CD4-positive, alpha-beta T cell treated with Interleukin-4 for 4 hours (primary cell): ENCODE measurements at places on chromosomes 6 and 20.
A peak's percentile ranks its signal among the peaks of the same experiment; 100 is the strongest.

- DNase-seq, result no peak
Observed at GRCh38 chr6:51536728-51537127, 550.7 kb downstream of the PKHD1 start.

GRCh38 chr20:2172305-2173175 is 70.9 kb downstream of the STK35 start:
- peak; percentile 63 for DNase-seq

DNA sequence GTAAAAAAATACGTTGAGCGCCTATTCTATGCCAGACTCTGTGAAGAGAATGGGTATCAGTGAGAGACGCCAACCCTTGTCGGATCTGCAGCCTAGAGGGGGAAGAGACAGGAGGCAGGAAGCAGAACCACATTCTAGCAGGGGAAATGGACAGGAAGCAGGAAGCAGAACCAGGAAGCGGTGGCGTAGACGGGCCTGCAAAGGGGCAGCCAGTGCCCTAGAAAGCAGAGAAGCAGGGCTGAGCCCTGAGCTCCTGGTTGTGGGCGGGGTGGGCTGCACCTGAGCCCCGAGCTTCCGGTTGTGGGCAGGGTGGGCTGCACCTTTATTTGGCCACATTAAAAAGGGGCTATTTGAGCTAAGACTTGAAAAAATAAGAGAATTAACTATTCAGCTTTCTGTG is 71.9 kb downstream of the FAM120B start:
- no peak for DNase-seq

- peak; percentile 21 for DNase-seq
Observed at GRCh38 chr6:33886673-33887144, 82.9 kb upstream of the MLN start.

- no peak for DNase-seq
Observed at GRCh38 chr20:48448666-48449600, 378.9 kb downstream of the PREX1 start.

- DNase-seq, result peak; percentile 40
Observed at GRCh38 chr6:134065706-134066105, 13.3 kb upstream of the SLC2A12 start.

GRCh38 chr6:36636283-36636682 is 42.1 kb downstream of the SRSF3 start:
- no peak for DNase-seq

GRCh38 chr6:44058617-44059358 is 68.5 kb downstream of the MRPL14 start:
- DNase-seq, result peak; percentile 24

DNA sequence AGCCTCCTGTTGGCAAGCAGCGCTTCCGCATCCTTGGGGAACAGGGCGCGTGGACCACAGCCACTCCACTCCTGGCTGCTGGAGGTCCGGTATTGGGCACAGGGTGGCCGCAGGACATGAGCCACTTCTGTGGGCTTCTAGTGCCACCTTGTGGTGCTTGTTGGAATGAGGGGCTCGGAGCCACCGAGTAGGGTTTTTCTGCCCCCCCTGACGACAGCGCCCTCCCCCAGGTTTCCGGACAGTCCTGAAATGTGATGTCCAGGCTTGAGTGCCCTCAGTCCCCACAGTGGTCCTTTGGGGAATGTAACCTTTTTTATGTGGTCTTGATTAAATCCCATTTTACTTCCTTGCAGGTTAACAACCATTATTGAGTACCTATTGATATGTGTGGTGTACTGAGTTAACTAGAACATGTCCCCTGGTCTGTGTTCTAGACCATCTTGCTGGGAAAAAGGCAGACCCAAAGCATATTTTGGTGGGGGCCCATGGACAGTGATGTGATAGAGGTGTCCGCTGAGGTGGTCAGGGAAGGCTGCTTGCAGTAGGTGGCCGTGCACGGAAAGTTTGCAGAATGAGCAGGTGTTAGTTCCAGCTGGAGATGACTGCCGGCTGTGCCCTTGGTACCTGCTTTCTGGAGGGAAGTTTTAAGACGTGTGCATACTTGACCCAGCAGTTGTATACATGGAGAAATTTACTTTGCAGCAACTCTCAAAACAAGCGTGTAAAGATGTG is 70.0 kb downstream of the PTPN1 start:
- peak; percentile 46 for DNase-seq

GRCh38 chr6:7721649-7722048 is 4.2 kb upstream of the BMP6 start:
- DNase-seq, result no peak

GRCh38 chr20:59004763-59005522 is 2.1 kb downstream of the CTSZ start:
- peak; percentile 45 for DNase-seq

GRCh38 chr6:140360651-140361050 is 986.2 kb upstream of the CITED2 start:
- DNase-seq, result no peak
